ENCODE measurements at places on chromosomes 1 and 21. TPM values are rescaled to one million over a fixed set of nuclear protein-coding genes. Genes with fewer than 3 reads are reported as not detected.

WNT9A gene
- total RNA-seq, result 2.7 TPM

DNA sequence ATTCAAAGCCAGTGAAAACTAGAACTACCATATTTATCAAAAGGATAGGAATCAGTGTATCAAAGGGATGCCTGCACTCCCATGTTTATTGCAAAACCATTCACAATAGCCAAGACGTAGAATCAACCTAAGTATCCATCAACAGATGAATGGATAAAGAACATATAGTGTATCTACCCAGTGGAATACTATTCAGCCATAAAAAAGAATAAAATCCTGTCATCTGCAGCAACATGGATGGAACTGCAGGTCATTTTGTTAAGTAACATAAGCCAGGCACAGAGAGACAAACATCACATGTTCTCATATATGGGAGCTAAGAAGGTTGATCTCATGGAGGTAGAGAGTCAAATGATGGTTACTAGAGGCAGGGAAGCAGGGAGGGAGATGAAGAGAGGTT, 110.0 kb downstream of the PAX7 start:
- DNase-seq, result no peak

DNA sequence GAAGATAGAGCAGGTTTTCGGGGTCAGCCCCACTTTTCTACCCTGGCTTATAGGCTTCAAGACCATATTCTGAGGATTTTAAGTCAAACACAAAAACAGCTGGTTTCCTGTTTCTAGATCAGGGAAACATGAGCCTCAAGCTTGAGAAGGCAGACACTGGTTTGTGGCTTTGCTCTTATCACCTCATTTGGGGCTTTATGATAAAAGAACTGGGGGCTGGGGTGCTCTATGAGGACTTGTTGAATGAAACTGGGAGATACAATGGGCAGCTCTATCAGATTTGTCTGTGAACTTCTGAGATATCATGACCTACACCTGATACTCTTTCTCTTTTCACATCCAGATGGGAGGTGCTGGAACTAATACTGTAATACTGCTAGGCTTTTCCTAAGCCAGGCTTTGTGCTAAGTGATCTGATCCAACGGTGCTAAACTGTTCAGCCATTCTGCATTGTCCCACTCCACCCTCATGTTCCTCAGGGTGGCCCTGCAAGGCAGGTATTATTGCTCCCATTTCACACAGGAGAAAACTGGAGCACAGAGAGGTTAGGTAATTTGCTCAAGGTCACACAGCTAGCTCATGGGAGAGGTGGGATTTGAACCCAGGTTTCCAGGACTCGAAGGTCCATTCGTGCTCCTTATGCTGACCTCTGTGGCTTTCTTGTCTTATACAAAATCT, 6.6 kb downstream of the AJAP1 start:
- no peak for DNase-seq

DNA sequence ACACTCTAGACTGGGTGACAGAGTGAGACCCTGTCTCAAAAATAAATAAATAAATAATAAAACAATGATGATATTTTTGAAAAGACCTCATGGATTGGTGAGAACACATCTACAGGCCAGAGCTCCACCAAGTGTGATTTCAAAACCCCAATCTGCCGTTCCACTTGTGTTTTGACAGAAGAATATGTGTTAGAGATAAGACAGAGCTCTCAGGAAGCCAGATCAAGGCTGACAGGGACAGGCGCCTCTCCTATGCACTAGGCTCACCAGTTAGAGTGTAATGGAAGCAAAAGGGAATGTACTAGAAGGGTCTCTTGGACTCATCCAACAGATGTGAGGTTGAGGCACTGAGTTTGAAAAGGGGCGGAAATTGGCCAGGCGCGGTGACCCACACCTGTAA, 110.7 kb upstream of the ERRFI1 start:
- DNase-seq, result no peak

- no peak for DNase-seq
Observed at GRCh38 chr1:203278885-203279406, 26.4 kb upstream of the BTG2 start.
